ENCODE measurements at places on chromosomes 7 and 10. TPM values are rescaled to one million over a fixed set of nuclear protein-coding genes. Genes with fewer than 3 reads are reported as not detected.

Gene SEMA3C
- 143 TPM for total RNA-seq

Gene MMS19
- 65.9 TPM for total RNA-seq

Gene RSPH10B
- 0.27 TPM for total RNA-seq

DNA sequence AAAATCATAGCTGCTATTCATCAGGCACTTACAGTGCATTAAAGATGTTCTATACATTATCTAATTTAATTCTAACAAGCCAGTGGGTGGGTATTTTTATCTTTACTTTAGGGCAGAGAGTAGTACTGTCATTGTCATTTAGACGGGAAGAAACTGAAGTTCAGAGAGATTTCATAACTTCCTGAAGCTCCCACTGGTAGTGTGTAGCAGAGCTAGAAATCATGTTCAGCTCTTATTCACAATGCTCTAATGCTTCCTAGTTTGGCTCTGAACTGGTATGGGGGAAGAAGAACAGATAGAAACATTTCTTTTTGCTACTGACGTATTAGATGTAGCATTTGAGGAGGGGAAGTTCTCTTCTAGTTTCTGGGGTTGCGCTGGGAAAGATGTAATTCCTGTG is 116.7 kb downstream of the CYP26A1 start:
- DNase-seq = no peak

Measured in sciatic nerve (tissue), 2 donors.